ENCODE measurements at places on chromosomes 1 and 21.

DNA sequence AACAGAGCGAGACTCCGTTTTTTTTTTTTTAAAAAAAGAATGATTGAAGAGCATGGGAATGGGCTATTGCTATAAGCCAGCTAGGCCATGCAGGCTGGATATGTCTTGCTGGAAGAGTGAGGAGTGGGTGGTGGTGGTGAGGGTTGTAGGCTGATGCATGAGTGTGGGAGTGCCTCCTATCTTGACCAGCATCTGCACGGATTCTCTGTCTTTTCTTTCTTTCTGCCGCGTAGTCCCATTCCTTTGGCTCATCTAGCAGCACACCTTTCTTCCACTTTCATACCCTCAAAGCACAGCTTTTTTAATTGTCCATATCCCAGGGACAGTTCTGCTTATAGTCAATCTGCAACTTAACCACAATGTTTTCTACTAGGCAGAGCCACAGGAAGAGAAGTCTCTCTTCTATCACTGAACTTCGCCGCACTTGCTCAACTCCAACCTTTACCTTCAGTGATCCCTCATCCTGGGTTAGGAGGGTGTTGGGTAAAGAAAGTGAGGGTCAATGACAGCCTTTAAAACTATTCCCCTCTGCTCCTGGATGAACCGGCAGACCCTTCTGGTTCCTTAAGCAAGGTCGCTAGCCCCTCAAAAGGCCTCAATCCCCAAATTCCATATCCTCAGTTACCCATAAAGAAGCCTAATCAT is 15.2 kb downstream of the ADCY10 start:
- no peak for DNase-seq

DNA sequence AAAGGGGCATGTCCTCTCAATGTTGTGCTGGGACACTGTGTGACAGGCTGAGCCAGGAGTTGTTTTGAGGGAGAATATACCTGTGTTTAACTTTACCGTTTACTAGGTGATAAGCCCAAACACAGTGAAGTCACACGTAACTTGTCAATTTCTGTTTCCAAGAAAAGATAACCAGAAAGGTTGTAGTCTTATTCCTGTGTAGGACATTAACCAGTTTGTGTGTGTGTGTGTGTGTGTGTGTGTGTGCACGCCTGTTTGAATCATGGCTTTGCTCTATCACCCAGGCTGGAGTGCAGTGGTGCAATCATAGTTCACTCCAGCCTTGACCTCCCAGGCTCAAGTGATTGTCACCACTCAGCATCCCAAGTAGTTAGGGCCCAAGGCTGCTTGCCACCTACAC is 83.6 kb downstream of the MRPS6 start:
- DNase-seq = no peak

DNA sequence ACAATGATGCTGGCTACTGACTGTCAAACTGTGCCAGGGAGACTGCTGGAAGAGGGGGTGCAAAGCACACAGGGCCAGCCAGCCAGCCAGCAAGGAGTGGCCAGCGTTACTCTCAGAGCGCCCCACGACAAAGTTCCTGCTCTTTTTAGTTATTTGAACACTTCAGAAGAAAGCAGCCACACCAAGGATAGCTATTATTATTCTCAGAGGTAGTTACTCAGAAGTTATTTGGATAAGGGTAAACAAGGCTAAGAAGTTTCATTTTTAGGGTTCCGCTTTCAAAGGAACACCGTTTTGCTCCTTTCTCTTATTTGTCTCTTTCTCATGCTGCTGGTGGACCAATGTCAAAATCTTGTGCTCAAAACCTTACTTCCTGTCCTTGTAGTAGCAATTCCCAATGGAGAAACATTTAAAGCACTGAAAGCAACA is 59.9 kb downstream of the VANGL2 start:
- DNase-seq = no peak

DNA sequence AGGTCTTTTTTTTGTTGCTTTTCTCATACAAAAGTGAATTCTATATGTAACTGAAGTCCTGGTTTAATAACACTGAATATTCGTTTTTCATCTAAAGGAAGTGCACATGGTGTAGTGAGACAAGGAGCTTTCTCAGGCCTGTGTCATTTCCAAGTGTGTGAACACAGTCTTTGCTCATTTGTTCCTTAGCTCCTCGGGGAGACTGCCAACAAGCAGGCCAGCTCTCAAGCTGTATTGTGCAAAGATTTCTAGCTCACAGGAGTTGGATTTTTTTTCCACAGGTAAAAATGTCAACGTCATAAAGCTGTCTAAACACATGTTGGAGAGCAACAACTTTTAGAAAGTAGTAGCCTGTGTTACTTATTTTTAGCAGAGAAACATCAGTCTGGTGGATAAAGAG is 87.8 kb upstream of the S1PR1 start:
- DNase-seq = no peak

GRCh38 chr1:21280011-21280471 is 10.2 kb downstream of the ECE1 start:
- peak; percentile 70 for DNase-seq

DNA sequence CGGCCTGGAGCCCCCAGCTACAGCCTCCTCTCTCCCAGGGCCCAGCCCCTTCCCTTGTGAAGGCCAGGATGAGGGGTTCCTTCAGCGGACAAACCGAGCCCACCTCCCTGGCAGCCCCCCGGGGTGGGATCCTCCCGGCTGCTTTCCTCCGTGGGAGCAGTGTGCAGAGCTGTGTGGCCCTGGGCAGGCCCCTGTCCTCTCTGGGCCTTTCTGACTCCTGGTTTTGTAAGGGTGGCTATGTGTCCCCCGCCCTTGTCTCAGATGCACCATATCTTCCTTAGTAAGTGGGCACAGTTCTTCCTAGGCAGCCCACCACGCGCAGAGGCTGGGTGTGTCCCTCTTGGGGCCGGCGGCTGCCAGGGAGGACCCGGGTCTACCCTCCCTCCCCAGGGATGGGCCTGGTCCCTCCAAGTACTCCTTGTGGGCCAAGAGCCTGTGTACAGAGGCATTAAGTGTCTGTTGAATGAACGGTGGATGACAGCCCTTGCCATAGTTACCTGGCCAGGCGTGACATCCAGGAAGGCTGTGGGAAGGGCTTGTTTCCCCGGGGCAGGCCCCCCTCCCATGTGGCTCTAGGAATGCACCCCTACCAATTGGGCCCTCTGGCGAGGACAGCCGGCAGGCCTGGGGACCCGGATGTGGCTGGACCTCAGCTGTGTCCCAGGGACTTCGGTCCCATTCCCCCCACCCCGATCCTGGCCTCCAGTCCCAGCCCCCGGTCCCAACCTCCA is 3.8 kb downstream of the SMIM1 start:
- no peak for DNase-seq

GRCh38 chr21:26969971-26970725 is 3.3 kb upstream of the ADAMTS5 start:
- DNase-seq = no peak

- no peak for DNase-seq
Observed at GRCh38 chr1:109243860-109244552, 5.3 kb upstream of the CELSR2 start.

DNA sequence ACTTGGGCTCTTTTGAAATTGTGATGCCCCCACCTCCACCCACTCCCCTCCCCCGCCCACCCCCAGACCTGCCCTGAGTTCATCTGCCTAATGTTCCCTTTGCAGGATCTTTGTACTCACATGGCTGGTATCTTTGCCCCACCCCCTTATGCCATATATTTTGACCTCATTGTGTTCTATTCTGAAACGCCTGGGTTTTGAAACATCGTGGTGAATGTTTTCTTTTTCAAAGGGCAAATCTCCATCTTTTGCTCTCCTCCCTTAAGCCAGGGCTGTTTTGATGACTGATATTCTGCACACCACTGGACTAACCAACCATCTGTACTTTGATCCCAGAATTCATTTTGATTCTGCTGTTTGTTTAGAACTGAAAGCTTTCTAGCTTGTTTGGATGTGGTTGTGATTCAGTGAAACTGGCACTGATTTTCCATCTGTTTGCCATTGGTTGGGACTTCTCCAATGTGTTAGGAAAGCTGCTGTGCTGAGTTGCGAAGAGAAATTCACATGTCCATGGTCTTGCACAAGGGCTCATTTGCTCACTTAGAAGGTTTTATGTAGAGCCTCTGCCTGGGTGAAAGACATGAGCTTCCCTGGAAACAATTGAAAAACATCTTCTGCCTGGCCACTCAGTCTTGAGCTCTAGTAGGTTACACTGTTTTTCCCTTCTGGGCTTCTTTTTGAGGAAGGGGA is 16.5 kb downstream of the SMAP2 start:
- no peak for DNase-seq

DNA sequence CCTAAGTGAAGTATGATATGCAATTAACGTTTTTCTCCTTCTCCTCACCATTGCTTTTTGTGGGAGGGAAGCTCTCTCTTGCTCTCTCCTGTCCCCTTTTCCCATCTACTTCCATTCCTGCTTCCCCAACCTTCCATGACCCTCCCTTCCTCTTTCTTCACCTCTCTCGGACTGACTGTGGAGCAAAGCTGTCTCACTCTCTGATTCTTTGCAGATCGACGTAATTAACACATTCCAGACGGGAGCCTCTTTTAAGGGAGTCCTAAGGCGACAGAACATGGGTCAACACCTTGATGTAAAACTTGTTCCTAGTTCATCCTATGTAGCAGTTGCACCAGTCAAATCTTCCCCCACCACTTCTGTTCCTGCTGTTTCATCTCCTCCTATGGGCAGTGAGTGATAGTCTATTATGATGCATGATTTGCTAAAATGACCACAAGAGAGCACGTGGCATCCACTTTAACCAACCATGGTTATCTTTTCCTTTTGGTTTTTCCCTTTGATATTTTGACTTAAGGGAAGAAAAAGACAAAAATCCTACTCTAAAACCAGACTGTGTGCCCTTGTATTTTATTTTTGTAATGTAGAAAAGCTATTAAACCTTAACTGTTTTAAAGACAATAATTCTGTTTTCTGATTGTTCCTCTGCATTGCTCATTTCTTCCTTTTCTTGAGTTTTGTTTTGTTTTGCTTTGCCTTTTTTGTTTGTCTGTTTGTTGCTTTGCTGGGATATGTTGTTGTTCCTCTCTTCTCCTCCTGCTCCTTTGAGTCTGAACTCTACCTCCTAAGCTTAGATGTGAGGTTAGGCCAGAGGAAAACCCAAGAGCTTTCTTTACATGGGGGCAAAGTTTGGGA is 31.7 kb upstream of the LAX1 start:
- DNase-seq = no peak

- no peak for DNase-seq
Observed at GRCh38 chr1:210792250-210793102, 341.5 kb downstream of the KCNH1 start.

DNA sequence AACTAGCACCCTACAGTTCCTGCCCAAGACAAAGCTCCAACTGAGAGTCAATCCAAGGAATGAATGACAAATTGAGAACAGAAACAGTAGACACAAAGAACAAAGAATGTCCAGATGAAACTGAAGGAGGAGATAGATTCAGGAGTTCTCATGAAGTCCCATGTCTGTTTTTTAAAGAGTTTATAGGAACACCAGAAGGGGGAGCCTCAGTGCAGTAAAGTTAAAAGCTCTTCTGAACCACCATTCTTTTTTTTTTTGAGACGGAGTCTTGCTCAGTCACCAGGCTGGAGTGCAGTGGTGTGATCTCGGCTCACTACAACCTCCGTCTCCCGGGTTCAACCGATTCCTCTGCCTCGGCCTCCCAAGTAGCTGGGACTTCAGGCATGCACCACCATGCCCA is 323.6 kb downstream of the MRPL39 start:
- no peak for DNase-seq

DNA sequence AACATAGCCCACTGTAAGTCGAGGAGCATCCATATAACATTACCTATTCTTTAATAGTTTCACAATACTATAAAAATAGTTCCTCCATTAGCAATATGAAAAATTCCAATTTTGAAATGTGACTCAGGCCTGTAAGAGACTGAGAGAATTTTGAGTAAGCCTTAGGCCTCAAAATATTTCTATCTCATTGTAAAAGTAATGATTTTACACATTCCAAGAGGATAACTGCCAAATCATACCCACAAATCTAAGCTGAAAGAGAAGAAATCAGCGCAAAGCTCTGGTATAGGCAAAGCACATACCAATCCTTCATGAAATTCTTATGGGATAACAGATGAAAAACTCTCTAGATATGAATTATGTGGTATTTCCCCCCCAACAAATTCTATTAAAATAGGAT is 144.1 kb downstream of the CDC42BPA start:
- DNase-seq = no peak

GRCh38 chr1:204961765-204962419 is 81.1 kb upstream of the CNTN2 start:
- no peak for DNase-seq

DNA sequence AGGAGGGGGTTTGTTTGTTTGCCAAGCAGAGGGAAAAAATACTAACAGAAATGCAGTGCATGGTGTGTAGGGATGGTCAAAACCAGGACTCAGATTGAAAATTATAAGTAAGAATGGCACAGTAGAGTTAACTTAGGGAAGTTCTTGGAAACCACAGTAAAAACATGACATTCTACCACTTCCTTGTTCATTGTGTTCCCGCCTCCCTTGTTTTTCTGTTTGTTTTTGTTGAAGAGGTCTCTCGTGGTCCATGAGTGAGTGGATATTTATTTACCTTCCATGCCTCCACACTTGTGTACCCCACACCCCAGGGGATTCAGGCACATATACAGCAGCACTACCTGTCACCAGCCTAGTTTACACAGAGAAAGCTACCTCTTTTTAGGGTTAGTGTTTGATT is 69.6 kb downstream of the OLFML2B start:
- no peak for DNase-seq

DNA sequence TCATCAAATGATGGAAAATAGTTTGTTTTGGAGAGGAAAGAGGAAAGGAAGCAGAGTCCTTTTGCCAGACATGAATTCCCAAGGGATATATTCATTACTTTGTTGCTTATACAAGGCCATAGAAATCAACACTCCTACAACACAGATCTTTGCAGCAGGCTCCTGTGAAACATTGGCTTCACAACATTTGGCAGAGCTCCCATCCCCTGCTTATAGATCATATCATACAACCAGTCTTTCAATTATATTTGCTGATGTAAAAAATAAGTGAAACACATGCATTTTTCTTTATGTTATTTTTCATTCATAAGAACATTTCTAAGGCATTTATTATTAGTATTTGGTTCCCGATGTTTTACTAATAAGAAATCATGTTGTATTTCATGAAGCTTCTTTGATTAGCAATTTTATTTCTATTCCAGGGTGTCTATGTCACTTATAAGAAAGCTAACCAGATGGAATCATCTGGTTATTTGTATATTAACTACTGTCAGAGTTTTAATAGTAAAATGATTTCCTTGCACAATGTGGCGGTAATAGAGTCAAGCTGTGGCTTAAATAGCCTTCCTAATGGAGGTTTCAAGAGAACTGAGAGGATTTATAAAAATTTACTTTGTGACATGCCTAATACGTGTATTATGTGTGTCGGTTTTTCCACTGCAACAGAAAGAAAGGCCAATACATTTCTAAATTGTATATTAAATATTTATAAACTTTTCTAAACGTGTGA is 470.3 kb upstream of the NCAM2 start:
- no peak for DNase-seq

DNA sequence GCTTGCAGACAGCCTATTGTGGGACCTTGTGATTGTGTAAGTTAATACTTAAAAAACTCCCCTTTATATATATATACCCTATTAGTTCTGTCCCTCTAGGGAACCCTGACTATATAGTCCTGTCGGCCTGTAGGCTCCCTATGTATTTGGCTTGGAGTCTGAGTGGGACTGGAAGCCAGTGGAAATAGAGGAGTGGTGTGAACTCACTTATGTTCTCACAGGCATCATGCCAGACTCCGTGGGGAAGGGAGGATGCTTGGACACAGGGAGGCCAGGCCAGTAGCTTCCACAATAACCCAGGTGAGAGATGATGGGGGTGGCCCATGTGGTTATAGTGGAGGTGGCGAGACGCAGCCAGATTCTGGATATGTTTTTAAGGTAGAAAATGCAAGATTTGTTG is 136.7 kb upstream of the SYT6 start:
- DNase-seq = no peak
